Placental epithelial cell (primary cell): ENCODE measurements at places on chromosomes 11 and 22. TPM values are rescaled to one million over a fixed set of nuclear protein-coding genes. Genes with fewer than 3 reads are reported as not detected.

PKNOX2 gene
- total RNA-seq, result 2.6 and 3.1 TPM in 2 replicates

LRRC56 gene
- 0.22 and 1.6 TPM in 2 replicates for total RNA-seq

APOBEC3H gene
- total RNA-seq, result 1.2 TPM in 1 of 2 replicates, not detected in the other

TRPM5 gene
- under 0.01 TPM in 1 of 2 replicates, not detected in the other for total RNA-seq

GLYATL2 gene
- total RNA-seq, result 0.22 TPM in 1 of 2 replicates, not detected in the other

RAG1 gene
- total RNA-seq, result 3.3 and 5.1 TPM in 2 replicates

MISFA gene
- total RNA-seq, result 0.39 and 0.65 TPM in 2 replicates

CHRNA10 gene
- 0.65 and 1.2 TPM in 2 replicates for total RNA-seq

C11orf54 gene
- total RNA-seq, result 7.0 and 15.7 TPM in 2 replicates

KCTD21 gene
- 10.2 and 15.3 TPM in 2 replicates for total RNA-seq
